H7 (cell line): ENCODE measurements at places on chromosomes 13 and 19.
A peak's percentile ranks its signal among the peaks of the same experiment; 100 is the strongest.

GRCh38 chr19:55423225-55424005, 15.8 kb upstream of the UBE2S start:
- no peak for DNase-seq

- DNase-seq = no peak
Measured at GRCh38 chr13:35741657-35742056, 265.2 kb upstream of the MAB21L1 start.

GRCh38 chr13:97537110-97537509, 103.1 kb downstream of the RAP2A start:
- no peak for DNase-seq

DNA sequence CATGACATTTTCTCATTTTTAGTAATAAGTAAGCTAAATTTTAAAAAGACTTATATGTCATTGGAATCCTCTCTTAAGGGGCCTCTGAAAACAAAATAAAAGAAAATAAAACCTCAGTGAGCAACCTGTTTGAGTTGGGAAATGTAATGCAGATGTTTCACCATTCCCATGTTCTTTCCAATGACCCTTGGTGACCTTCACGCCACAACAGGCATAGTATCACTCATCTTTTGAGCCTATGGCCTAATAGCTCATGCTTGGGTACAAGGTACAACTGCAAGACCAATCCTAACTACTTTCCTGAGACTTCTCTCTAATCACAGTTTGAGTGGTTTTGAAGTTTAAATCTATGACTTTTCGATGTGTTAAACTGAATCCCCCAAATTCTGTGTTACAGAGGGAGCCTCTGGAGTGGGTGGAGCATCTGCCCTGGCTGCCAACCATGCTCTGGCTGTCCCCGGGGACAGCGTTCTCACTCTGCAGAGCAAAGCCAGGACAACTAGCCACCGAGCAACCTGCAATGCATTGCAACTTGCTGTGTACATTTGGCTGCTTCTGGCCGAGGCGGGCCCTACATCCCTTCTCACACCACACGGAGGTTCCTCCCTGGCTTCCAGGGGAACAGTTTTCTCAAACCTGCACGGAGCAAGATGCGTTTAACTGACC, 307.9 kb upstream of the MAB21L1 start:
- DNase-seq = no peak

DNA sequence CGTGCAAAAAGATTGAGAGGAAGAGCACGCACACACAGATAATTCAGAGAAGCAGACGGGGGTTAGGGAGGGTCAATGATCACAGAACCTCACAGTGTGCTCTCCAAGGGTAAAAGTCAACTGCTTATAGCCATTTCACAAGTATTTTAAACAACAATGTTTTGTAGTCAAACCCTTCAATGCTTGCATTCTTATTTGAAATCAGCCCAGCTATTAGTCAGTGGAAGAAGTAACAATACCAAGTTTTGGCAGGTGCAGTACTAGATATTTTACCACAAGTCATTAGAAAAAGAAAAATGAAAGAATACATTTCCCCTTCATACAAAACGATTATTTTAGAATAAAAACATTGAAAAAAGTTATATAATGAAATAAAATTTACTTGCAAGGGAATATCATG, 2.6 kb downstream of the CSNK1A1L start:
- DNase-seq = no peak

- DNase-seq = no peak
Measured at GRCh38 chr19:47663911-47664771, 49.1 kb upstream of the EHD2 start.

DNA sequence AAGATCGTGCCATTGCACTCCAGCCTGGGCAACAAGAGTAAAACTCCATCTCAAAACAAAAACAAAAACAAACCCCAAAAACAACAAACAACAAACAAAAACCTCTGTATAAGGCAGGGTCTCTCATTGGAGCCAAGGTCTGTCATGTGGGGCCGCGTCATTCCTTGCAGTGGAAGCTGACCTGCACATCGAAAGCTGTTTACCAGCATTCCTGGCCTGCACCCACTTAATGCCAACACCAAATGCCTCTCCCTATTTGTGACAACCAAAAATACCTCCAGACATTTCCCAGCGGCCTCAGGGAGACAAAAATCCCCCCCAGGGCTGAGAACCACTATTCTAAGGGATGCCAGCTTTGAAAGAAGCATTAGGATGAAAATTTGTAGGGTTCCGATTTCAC, 1.2 kb downstream of the CPAMD8 start:
- DNase-seq = no peak

DNA sequence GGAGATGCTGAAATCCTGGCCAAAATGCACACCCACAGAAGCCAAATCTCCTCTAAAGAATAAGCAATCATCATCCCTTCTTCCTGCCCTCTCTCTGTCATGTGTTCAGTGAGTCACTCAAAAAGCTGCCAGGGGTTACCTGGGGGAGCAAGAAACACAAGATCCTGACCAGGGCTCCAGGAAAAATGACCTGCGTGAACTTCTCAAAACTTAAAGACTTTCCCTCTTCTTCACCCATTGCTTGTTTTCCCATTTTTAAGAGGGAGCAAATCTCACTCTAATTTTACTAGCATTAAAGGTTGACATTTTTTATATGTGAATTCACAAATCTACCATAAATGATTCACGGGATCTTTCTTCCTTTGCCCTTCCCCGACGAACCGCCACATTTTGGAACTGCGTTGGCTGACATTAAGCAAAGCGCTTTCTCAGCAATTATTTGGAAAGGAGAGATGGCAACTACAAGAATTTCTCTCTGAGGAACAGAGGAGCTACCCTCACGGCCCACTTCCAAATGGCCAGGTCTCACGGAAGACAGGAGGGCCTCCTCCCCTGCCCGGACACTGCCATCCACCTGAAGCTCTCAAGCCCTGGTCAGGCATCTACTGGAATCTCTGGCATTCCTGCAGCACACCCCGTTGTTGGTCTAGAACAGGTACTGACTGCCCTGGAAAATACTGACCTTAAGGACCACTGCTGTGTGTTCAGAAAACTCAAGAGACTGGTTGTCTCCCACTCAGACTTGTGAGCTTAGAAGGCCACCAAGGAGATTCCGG, 14.2 kb downstream of the TSHZ3 start:
- DNase-seq = no peak

DNA sequence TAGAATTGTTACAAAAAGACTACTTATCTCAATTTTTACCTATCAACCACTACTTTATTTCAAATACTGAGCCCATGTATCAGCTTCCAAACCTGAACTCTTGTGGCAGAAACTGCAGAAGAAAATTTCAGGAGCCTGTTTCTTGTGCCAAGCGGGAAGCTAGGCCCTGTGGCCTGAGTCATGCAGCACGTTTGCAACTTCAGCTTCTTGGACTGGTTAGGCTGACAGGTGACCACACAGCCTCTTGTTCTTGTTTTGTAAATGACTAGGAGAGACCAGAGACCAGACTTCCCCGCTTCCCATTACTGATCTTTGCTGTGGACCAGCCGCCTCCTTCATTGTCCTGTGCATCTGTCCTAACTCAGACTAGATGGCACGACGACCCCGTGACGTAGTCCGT, 3.4 kb upstream of the LAMP1 start:
- no peak for DNase-seq

- DNase-seq = no peak
Measured at GRCh38 chr19:17105556-17105955, 30.0 kb downstream of the MYO9B start.

- DNase-seq = no peak
Measured at GRCh38 chr19:44005973-44006372, 3.2 kb downstream of the ZNF230 start.

DNA sequence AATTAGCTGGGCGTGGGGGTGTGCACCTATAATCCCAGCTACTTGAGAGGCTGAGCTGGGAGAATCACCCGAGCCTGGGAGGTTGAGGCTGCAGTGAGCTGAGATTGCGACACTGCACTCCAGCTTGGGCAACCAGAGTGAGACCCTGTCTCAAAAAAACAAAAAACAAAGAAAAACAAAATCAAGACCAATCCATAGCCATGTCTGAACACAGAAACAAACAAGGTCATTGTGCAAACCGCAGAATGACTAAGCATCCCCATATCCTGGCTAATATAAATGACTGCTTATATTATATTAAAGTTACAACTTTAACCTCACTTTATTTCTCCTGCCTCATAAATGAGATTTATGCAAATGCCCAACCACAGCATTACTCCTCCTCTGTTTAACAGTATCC, 2.3 kb upstream of the LYPD3 start:
- no peak for DNase-seq

- no peak for DNase-seq
Measured at GRCh38 chr13:29204651-29205050, 384.5 kb downstream of the MTUS2 start.

GRCh38 chr13:60146471-60146870, 17.3 kb downstream of the DIAPH3 start:
- no peak for DNase-seq

DNA sequence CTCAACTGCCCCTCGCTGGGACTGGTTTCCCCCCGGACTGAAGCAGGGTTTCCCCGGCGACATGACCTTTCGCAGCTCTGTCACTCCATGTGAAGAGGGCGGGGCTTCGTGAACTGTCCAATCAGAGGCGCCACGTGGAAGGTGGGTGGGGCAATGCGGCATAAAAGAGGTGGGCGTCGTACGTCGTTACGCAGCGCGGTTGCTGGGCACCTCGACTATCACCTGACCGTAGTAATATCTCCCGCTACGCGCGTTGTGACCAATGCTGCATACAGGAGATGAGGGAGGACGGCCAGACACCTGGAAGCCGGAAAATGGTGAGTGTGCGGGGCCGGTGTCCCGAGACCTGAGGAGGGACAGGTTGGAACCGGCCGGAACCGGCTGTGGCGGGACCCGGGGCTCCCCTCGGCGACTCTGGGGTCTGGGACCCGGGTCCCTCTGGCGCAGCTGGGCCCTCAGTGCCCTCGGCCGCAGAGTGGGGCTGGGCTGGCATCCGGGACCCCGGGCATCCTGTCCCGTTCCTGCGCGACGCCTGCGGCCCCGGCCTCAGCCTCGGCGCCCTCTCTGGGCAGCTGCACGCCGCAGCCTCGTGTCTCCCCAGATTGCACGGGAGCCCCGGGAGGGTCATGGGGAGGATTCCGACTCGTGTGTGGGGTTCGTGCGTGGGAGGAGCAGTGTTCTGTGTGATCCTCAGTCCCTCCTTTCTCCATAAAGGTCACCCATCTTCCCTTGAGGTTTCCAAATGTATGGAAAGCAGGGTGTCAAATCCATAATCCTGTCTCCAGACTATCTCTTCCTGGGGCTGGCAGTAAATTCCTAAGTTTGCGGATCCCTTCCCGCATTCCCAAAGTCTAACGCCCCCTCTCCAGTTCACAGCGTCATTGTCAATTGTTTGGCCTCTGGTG, 32.2 kb downstream of the ZNF136 start:
- peak; percentile 83 for DNase-seq

- peak; percentile 82 for DNase-seq
Measured at GRCh38 chr19:30649934-30650614, 277.9 kb downstream of the ZNF536 start.

DNA sequence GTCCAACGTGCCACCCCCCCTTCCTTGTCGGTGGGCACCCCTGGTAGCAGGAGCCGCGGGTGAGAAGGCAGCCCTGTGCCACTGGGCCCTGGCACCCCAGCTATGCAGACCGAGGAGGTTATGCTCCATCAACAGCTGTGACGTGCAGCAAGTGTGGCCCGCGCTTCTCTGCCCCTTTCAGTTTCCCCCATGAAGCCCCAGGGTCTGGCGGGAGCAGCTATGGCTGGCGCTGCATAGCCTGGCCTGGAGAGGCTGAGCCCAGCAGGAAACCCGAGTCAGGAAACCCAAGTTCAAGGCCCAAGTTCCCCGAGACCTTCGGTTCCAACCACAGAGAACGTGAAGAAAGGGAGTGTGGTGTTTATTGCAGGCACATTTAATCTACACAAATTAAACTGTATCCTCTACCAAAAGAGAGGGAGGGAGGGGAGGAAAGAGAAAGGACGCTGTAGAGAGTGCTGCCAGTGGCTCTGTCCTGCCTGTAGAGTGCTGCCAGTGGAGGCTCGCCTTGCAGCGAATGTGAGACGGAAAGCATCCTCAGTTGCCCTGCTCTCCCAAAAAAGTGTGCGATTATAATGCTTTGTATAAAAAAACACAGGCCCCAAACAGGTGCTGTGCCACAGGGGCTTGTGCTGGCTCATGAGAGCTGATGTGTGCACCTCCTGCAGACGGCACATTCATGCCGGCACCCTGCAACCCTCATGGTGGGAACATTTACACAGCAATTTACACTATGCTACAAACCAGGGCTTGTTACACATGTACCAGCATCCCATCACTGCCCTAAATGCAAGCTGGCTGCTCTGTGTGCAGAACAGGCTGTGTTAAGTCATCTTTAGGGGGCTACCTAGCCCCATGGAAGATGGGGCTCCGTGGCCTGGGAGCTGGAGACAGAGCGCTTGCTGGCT, 16.3 kb downstream of the POP4 start:
- peak; percentile 80 for DNase-seq

DNA sequence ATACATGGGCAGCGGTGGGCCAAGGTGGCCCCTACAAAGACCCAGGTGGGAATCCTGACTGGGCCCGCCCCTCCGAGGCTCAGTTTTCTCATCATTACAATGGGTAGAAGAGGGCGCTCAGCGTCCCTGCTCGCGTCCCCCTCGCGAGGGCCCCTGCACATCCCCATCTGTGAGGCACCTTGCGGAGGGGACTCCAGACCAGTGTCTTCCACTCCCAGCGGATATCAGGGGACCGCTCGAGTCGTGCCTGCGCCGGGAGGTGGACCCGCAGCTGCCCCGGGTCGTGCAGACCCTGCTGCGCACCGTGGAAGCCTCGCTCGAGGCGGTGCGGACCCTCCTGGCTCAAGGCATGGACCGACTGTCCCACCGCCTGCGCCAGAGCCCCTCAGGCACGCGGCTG, 15.3 kb upstream of the COLGALT1 start:
- no peak for DNase-seq

DNA sequence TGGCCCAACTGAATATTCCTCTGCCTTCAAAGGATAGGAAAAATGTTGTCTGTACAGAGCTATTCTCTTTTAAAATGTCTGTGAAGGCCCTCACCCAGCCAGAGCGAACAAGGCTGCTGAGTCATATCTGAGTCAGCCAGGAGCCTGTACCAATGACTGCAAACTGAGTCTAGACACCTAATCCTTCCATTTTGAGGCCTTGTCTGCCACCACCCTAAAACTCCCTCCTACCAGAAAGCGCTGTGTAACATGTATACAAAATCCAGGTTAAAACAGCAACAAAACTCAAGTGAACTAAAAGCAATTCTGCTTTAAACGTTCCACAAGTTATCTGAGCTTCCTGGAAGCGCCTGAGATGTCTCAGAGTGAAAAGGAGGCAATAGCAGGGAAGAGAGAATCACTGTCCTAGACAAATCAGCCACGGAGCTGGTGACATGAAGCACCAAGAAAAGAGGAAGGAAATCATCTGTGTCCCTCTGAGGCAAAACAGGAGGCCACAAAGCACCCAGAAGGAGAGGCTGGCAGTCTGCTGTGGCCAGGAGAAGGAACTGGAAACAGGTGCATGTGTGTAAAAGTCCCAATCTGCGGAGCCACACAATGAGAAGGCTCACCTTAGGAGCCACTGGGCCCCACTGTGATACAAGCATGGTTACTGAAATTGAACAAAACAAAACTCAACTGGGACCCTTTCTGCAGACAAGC, 10.2 kb downstream of the DHRS12 start:
- no peak for DNase-seq
